ENCODE measurements at places on chromosomes 11 and 22.

GRCh38 chr11:121575250-121575962, 122.6 kb upstream of the SORL1-AS1 start:
- DNase-seq = peak; percentile 54
- H3K4me1 ChIP-seq = no peaks in the 10 kb centered on the region
- H3K36me3 ChIP-seq = no peaks in the 10 kb centered on the region
- no peaks in the 10 kb centered on the region for H3K27me3 ChIP-seq
- H3K4me3 ChIP-seq = no peak overlapping the region

DNA sequence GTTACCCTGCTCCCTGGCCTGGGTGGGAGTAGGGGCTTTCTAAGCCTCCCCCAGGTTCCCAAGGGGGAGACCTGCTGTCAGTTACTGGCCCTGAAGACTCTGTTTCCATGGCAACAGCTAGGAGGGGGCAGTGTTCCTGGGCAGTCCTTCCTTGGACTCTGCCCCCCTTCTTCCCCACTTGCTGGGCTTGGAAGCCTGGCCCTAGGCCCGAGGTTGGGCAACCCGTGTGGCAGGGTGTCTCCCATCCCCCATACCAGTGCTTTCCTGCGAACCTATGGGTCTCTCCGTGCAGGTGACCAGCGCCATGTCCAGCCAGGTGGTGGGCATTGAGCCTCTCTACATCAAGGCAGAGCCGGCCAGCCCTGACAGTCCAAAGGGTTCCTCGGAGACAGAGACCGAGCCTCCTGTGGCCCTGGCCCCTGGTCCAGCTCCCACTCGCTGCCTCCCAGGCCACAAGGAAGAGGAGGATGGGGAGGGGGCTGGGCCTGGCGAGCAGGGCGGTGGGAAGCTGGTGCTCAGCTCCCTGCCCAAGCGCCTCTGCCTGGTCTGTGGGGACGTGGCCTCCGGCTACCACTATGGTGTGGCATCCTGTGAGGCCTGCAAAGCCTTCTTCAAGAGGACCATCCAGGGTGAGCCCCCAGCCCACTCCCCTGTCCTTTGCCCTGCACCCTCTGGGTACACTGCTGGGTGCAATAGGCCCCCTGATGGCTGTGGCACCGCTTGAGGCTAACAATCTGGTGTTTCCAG, 1.7 kb downstream of the ESRRA start:
- peak overlapping the region; percentile 4 for H3K4me3 ChIP-seq
- no peaks in the 10 kb centered on the region for H3K27me3 ChIP-seq
- H3K4me1 ChIP-seq = peaks cover 18% of the 10 kb centered on the region
- no peak for DNase-seq
- H3K36me3 ChIP-seq = peaks cover 2% of the 10 kb centered on the region
- no peak overlapping the region for H3K27ac ChIP-seq

DNA sequence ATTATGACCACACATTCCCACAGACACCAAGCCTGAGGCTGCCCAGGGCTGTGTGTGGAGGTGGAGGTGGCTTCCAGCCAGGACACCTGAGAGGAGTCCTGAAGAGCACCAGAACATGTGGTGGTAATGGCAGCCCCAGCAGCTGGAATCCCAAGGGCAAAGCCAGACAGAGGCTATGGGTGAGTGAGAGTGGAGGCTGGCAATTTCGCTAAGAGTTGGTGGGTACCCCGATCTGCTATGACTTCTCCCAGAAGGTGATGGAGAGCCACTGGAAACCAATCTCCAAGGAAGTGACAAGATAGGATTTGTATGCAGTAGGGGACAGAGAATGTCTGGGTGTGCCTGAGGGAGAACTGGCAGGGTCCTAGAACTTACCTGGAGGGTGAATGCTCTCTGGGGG, 69.3 kb upstream of the CLTCL1 start:
- H3K4me3 ChIP-seq = no peak overlapping the region
- DNase-seq = no peak
- peaks cover 15% of the 10 kb centered on the region for H3K4me1 ChIP-seq
- H3K27me3 ChIP-seq = no peaks in the 10 kb centered on the region

- H3K27me3 ChIP-seq = no peaks in the 10 kb centered on the region
- DNase-seq = no peak
- H3K4me3 ChIP-seq = no peak overlapping the region
- no peaks in the 10 kb centered on the region for H3K36me3 ChIP-seq
- no peak overlapping the region for H3K27ac ChIP-seq
Observed at GRCh38 chr22:33005476-33005875, 52.7 kb downstream of the SYN3 start.

DNA sequence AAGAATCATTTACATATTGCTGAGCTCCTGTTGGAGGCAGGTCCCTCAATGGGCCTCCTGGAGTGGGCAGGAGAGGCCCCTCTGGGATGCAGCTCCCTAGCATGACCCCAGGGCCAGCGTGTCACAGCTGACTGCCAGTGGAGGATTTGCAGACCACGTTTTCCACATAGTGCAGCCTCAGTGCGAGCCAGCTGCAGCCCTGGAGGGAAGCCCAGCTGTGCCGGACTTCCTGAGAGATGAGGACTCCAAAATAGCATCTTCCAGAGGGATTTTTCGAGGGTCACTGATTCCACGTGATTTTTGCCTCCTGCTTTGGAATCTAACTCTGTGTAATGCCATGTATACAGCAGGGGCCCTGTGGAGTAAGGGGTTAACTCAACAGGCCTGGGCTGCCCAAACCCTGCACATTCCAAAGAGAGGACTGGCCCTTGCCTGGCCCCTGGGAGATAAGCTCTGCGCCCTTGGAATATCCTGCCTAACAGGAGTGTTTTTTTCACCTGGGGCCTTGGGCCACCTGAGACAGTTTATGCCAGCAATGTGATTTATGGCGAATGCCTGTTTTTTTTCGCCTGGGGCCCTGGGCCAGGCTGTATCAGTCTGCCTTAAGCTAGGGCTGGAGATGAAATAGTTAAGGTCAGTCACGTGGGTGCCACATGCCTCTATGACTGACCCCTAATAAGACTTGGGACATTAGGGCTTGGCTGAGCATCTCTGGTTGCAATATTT, 47.4 kb downstream of the RPS6KA4 start:
- no peaks in the 10 kb centered on the region for H3K27me3 ChIP-seq
- peak; percentile 35 for DNase-seq
- peak overlapping the region; percentile 91 for H3K27ac ChIP-seq
- H3K36me3 ChIP-seq = no peaks in the 10 kb centered on the region

DNA sequence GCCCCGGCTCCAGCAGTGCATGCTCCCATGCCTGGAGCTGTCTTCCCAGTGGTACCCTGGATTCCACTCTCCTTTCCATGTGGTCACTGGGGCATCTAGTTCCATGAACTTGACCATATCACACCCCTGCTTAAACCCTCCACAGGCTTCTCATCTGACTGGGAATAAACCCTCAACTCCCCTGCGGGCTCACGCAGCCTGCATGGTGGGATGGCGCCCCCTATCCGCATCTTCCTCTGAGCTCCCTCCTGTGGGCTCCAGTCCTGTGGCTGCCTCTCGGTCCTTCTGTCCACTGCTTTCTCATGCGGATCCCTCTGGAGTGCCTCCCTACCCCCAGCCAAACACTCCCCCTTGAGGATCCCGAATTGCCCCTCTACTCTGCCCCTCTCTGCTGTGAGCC, 41.4 kb upstream of the TTLL12 start:
- no peak overlapping the region for H3K4me3 ChIP-seq
- H3K27ac ChIP-seq = no peak overlapping the region
- H3K36me3 ChIP-seq = no peaks in the 10 kb centered on the region
- no peak for DNase-seq
- H3K4me1 ChIP-seq = no peaks in the 10 kb centered on the region

GRCh38 chr11:44817207-44817949, 90.6 kb downstream of the TSPAN18 start:
- H3K4me1 ChIP-seq = no peaks in the 10 kb centered on the region
- no peak overlapping the region for H3K4me3 ChIP-seq
- H3K36me3 ChIP-seq = no peaks in the 10 kb centered on the region
- H3K27ac ChIP-seq = no peak overlapping the region
- no peak for DNase-seq

GRCh38 chr11:21641869-21642268, 551.0 kb upstream of the ANO5 start:
- H3K4me1 ChIP-seq = no peaks in the 10 kb centered on the region
- DNase-seq = no peak
- H3K27ac ChIP-seq = no peak overlapping the region
- H3K27me3 ChIP-seq = no peaks in the 10 kb centered on the region

DNA sequence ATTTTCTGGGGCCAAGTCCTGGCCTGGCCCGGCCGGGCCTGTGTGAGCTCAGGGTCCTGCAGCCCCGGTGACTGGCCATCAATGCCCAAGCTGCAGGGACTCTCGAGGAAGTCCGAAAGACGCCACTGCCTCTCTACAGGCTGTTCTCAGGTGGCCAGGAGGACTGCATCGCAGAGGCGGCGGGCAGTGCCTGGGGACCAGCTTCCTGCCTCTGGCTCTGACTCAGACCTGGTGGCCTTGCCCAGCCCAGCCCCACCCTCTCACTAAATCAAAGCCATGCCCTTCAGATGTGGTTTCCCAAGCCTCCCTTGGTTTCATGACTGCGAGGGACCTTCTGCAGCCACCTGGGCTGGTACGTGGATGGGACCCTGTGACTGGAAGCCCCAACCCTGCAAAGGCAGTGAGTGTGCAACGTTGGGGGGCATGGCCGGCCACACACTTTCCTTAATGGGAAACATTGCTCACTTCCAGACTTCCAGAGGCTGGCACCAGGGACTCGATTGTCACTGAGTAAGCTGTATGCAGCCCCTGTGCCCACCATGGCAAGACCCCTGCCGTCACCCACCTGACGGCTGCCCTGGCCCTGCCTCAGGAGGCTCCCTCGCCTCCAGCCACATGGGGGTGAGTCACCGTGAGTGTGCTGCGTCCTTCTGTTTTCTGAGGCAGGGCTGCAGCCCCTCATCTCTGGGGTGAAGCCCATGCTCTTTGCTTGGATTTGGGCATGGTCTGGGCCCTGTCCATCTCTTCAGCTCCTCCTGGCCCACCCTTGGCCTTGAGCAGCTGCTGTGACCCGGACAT, 6.0 kb upstream of the FGF3 start:
- no peak for DNase-seq
- H3K36me3 ChIP-seq = no peaks in the 10 kb centered on the region
- no peak overlapping the region for H3K4me3 ChIP-seq
- H3K4me1 ChIP-seq = peaks cover 2% of the 10 kb centered on the region
- H3K27ac ChIP-seq = no peak overlapping the region

DNA sequence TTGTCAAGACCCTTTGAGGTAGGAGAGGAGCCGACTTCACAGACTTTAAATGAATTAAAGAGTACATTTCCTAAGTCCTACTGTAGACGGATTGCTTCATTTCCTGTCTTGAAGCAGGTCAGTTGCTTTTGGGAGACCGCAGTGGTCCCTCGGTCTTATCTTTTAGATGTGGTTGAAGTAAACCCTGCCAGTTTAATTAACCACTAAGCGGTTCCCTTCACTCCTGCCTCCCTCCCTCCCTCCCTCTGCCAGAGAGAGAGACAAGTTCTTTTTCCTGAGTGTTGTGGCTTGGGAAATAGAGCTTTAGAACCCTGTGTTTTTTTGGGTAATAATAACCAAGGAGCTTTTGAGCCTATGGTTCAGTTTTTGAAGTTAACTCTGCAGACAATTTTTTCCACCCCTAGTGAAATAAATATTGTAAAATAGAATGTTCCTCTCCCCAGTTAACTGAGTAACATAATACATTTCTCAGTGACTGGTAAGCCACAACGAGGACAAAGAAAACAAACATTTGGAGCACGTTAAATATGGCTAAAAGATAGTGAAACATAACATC, 147.5 kb downstream of the LDLRAD3 start:
- H3K4me1 ChIP-seq = peaks cover 22% of the 10 kb centered on the region
- DNase-seq = no peak
- H3K4me3 ChIP-seq = no peak overlapping the region

DNA sequence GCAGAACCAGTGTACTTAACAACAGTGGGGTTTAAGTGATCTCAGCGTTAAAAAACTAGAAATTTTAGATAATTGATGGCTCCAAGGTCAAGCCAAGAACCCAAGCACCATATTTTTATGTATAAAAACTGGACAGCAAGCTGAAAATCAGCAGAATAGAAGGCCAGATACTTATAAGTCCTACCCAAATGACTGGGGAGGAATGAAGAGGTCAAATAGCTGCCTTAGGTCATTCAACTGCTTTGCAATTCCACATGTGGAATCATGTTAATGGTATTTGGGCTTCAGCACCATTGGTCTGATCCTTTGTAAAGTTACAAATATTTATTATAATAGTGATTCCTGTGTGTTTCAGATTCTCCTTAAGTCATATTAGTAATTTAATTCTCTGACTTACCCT, 108.4 kb downstream of the FAT3 start:
- H3K4me1 ChIP-seq = no peaks in the 10 kb centered on the region
- H3K27ac ChIP-seq = no peak overlapping the region
- peak; percentile 8 for DNase-seq
- no peaks in the 10 kb centered on the region for H3K27me3 ChIP-seq
- no peaks in the 10 kb centered on the region for H3K36me3 ChIP-seq

- peak within 1 kb of the TSS; percentile 84 for H3K4me3 ChIP-seq
- H3K36me3 ChIP-seq = peaks cover 22% of the 10 kb centered on the region
- H3K27me3 ChIP-seq = no peaks in the 10 kb centered on the region
- peak within 1 kb of the TSS; percentile 13 for H3K27ac ChIP-seq
- no peak for DNase-seq
Observed at GRCh38 chr22:49827853-49828598, at the start of gene BRD1. BRD1 (minus strand) TSS chr22:49827873; CDS start chr22:49824317, 3,556 bp downstream.

DNA sequence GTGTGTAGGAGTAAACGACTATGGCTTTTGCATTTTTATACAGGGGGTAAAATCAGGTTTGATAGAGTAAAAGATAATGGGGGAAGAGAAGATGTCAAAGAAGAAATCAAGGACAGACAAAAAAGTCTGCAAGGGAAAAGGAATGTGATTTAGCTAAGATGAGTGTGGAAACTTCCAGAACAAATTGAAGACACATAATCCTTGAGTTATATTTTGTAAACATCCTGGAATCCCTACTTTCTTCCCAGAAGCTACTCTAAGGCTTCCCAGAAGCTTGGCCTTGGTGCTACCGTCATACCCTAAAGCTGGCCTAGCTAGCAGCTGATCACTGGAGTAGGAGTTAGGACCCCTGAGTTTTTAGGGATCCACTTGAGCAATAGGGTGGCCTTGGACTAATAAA, 82.4 kb downstream of the BLID start:
- H3K27ac ChIP-seq = no peak overlapping the region
- no peak for DNase-seq
- no peaks in the 10 kb centered on the region for H3K27me3 ChIP-seq
- no peaks in the 10 kb centered on the region for H3K36me3 ChIP-seq
- no peak overlapping the region for H3K4me3 ChIP-seq

- DNase-seq = no peak
- H3K27ac ChIP-seq = no peak overlapping the region
- no peaks in the 10 kb centered on the region for H3K27me3 ChIP-seq
Observed at GRCh38 chr11:111607751-111608150, 5.5 kb downstream of the SIK2 start.

DNA sequence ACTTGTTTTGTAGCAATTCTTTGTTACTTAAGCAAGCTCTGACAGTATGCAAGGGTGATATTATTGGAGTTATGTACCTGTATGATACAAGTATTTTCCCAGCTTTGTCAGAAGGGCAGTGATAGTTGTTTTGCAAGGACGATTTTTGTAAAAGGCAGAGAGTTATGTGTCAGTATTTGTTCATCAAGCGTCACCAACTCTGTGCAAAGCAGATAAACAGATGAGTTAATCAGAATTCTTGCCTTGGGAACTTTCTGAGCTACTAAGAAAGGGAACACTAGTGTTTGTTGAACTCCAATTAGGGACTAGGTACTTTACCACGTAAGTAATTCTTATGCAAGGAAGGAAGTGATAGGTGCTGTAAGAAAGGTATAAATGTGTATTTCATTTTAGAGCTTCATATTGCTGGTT, 1.4 kb downstream of the USP47 start:
- no peaks in the 10 kb centered on the region for H3K36me3 ChIP-seq
- H3K4me1 ChIP-seq = peaks cover 5% of the 10 kb centered on the region
- DNase-seq = peak; percentile 62
- H3K27ac ChIP-seq = no peak overlapping the region

- DNase-seq = no peak
- H3K4me3 ChIP-seq = no peak overlapping the region
- no peak overlapping the region for H3K27ac ChIP-seq
- H3K27me3 ChIP-seq = no peaks in the 10 kb centered on the region
- H3K36me3 ChIP-seq = no peaks in the 10 kb centered on the region
Observed at GRCh38 chr22:49010901-49011300, 816.8 kb downstream of the BRD1 start.

Data from trophoblast cell (in vitro differentiated cells and primary cell).